ENCODE measurements at places on chromosomes 1 and 21. TPM values are rescaled to one million over a fixed set of nuclear protein-coding genes. Genes with fewer than 3 reads are reported as not detected.

Gene GBP6
- 0.39 TPM for total RNA-seq

Gene ZNF281
- total RNA-seq = 13.5 TPM

Gene TNFRSF18
- total RNA-seq = 1.9 TPM

Gene TMIGD3
- 0.30 TPM for total RNA-seq
